Fibroblast of gingiva (primary cell): ENCODE measurements at places on chromosomes 6 and 20.

GRCh38 chr6:24802271-24803059, 3.7 kb upstream of the ARMH2 start:
- no peak for DNase-seq

DNA sequence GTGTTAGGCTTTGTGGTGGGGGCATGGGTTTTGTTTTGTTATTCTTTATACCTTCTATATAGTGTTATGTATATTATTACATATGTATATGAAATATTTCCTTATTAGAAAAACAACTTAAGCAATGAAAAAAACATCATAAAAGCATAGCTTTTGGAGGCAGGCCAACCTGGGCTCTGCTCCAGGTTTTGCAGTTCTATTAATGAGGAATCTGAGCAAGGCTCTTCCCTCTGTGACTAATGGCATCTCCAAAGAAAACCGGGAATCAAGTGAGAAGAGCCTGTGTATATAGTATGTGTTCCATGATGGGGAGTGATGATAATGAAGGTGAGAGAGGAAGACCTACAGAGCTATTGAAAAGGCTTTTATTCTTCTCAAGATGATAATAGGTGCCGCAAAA, 291.1 kb downstream of the CLIC5 start:
- DNase-seq = peak; percentile 75

DNA sequence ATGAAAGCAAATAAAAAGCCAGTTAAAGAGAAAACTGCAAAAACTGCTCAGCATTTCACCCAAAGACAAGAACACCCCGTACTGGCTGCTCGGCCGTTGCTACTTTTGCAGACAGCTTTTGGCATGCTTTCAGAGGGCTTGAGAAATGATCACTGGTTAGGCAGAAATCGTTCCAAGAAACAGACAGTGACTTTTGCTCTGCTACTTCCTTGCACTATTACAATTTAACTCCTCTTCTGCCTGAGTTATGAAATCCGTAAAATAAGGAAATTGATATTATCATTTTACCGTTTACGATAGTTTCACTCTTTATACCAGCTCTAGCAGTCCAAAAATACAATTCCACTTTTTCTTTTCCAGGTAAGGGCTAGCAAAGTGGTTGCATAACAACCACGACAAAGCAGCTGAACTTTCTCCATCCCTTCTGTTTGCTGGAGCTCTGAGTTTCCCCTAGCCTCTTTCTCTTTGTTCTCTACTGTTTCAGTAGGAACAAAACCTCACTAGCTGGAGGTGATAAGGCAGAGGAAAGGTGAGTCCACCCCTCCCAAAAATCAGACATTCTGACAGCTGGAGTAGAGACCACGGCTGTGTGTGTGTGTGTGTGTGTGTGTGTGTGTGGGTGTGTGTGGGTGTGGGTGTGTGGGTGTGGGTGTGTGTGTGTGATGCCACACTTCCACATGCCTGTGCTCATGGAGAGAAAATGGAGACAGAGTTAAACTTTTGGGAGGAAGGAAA, 191.8 kb upstream of the RREB1 start:
- DNase-seq = peak; percentile 83

GRCh38 chr6:52297433-52297832, 12.9 kb upstream of the MCM3 start:
- no peak for DNase-seq

DNA sequence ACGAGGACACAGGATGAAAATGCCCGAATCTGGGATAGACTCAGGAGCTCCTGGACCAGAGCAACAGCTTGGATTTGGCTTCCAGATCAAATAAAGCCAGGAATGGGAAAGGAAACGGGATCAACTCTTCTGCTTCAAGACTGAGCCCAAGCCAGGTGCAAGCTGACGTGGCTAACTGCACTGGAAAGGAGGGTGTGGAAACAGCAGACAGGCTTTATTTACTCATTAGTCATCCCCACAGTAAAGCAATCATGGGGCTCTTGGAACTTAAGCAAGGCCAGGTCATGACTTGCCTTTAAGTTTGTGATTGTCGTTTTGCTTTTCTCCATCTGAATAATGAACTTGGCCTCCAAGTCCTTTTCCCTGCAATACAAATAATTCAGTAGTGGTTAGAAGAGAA, 45.2 kb downstream of the KIF16B start:
- DNase-seq = peak; percentile 87

DNA sequence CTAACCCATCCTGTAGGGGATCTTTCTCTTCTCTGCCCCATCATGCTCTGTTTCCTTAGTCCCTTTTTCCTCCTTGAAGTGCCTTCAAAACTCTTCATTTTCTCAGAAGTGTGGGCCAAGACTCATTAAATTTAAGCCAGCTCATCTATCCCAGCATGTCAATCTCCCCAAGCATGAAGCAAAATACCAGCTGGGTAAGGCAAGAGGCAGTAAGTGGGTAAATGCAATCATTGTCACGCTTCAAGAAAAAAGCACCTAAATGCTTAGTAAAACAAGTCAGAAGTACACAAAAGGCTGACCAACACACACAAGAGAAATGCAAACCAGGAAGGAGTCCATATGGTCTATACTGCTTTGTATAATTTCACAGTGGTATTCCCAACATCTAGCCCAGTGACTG, 61.5 kb downstream of the COL12A1 start:
- DNase-seq = no peak

DNA sequence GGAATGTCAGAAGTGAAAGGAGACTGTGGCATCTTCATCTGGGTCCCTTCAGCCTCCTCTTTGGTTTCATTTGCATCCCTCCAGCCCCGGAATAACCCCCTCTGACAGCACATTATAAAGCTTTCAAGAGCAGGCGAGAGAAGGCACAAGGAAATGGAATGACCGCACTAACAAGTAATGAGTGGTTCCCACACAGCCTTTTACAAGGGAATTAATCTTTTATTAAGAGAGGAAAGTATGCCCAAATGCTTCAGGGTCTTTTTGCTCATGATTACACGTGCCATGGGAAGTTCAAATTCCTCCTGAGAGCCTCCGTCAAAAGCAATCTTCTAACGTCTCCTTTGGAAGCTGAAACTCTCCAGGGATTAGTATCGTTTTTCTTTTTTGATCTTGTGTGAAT, 347.0 kb downstream of the BTBD3 start:
- no peak for DNase-seq

DNA sequence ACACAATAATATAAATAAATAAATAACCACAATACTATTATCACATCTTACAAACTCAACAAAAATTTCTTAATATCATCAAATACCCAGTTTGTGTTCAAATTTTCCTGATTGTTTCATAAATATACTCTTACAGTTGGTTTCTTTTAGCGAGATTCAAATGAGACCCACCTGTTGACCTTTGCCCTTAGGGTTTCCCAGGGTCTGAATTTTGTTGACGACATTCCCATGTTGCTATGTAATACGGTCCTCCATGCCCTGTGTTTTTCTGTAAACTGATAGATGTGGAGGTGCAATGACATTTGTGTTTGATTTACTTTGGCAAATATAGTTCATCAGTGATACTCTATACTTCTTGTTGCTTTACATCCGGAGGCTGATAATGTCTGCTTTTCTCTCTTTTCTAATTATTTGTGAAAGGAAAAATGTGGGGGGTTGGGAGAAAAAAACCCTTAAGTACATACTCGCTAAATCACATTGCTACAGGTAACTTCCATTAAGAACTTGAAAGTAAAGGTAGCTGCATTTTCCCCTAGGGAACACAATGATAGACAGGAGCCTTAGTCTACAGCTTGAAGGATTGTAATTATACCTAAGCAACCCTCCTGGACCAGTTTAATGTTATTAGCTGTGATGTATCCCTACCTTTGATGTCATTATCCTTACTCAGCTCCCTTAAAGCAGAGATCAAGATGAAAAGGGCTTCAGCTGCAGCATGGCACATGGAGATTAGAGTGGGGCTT, 6.6 kb downstream of the MOG start:
- DNase-seq = no peak

- DNase-seq = peak; percentile 100
Observed at GRCh38 chr6:139375226-139376016, 973 bp upstream of the CITED2 start.

- DNase-seq = no peak
Observed at GRCh38 chr6:169787797-169788196, 36.4 kb downstream of the ERMARD start.

GRCh38 chr6:169558378-169558773, 143.5 kb downstream of the WDR27 start:
- no peak for DNase-seq
